Lung (tissue), 17 donors: ENCODE measurements at places on chromosomes 3 and 15. TPM values are rescaled to one million over a fixed set of nuclear protein-coding genes. Genes with fewer than 3 reads are reported as not detected.

Gene LXN
- total RNA-seq, result 32.3 TPM

DNA sequence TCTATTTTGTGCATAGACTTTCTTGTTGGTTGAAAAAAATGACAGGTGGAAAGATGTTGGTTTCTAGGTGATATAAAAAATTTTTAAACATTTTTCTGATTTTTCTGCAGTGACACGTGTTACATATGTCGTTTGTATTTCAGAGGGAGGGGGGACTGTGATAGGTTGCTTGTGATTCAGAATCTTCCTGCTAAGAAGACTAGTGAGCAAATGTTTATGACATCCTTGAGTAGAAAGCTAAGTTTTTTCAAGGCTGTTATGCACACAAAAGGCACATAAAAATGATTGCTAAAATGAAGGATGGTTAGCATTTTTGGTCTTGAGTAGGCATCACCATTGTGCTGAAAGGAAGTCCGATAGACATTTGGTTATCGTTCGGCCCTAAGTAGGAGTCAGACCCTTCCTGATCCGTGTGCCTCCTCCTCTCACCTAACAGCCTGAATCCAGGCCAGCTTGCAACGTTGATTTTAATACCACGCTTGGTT lies 1.5 kb downstream of the ZNF639 start:
- peak; percentile 58 for DNase-seq

DNA sequence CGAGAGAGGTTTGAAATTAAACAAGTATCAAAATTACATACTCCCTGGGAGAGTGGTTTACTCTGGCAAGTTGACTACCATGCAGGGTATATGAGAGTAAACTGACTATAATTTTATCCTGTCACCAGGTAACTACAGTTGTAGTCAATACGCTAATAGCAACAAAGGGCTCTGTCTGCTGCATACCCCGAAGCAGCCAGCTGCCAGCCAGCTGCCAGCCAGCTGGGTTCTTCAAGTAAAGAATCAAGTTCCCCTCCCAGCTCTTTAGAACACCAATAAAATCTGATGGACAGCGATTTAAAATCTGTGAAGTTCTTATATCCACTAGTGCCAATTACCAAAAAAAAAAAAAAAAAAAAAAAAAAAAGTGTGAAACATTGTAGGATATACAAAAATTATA lies 417.7 kb upstream of the CFAP20DC start:
- DNase-seq, result no peak

GRCh38 chr3:104907507-104907906 lies 459.2 kb upstream of the ALCAM start:
- DNase-seq, result no peak

Gene ZPLD1
- not detected for total RNA-seq

Gene MORC1
- total RNA-seq, result not detected

- DNase-seq, result no peak
Measured at GRCh38 chr3:190064112-190064511, 56.6 kb downstream of the P3H2 start.

DNA sequence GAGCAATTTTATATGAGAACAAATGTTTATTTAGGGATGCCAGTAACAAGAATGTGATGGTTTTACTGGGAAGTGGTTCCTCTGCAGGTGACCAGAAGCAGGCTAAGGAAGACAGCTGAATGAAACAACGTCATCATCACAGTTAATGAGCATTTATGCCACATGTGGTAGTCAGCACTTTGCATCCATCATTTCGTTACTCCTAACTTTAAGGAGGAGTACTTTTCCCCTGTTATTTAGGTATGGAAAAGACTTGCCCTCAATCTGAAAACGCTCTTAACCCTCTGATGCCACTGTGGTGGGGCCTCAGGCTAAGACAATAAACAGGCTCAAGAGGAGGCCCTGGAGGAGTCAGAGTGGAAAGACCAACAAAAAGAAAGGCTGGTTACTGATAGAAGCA lies 31.2 kb downstream of the INTS14 start:
- peak; percentile 22 for DNase-seq

DNA sequence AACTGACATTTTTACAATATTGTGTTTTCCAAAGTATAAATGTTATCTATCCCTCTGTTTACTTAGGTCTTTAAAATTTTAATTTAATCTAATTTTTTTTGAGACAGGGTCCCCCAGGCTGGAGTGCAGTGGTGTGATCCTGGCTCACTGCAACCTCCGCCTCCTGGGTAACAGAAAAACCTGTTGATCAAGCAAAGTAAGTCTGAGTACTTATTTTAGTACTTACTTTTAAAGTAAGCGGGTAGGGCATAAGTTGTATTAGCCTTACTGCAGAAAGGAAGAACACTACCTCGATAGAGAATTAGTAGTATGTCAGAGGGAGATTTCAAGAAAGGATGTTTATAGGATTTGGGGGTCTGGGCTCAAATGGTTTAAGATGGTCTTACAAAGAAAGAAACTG lies 11.9 kb upstream of the FEM1B start:
- no peak for DNase-seq

Gene TRA2B
- total RNA-seq, result 107 TPM

Gene ADGRG7
- not detected for total RNA-seq

DNA sequence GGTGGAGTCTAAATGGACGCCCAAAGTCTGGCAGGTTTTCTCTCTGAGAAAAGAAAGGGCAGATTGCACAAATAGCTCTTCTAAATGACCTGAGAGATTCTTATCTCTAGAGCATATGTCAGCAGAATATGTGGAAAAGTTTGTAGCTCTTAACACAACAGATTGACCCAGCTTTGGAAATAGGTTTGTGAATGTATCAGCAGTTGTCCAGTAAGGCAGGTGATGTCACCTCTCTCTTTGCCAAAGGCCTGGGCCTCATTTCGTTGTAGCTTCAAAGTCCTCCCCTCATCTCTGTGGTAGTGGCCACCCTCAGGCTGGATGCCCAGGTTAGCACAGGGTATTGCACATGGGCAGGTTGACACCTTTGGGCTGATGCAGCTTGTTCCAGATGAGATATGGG lies 36.0 kb downstream of the PDIA5 start:
- DNase-seq, result no peak

DNA sequence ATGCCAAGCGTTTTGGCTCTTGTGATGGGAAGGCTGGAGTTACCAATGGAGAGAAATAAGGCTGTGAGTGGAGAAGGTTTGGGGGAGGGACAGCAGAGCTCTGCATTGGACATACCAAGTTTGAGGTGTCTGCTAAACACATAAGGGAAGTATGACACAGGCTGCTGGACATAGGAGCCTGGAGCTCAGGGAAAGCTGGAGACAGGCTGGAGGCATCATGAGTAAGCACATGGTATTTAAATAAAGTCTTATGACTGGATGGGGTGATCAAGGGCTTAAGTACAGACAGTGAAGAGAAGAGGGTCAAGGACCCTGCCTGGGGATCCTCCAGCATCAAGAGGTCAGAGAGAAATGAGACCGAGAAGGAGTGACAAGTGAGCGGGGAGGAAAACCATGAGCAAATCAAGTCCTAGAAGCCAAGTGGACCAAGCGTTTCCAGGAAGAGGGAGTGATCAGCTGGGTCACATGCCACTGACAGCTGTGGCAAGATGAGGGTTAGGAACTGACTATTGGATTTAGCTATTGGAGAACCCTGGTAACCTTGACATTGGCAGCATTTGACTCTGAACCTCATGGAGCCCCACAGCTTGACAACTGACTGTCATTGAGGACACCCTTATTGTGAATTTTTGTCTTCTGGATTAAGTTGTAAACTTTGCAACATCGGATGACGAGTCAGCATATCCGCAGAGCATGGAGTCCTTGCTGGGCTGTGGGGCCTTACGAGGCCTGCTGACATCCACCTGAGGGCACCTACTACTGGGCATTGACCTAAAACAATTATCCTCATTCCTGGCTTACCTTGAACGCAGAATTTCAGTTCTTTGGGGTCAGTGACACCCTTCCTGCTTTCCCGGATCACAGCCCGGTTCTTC lies 78.7 kb upstream of the ETV5 start:
- no peak for DNase-seq

GRCh38 chr3:194772241-194773000 lies 86.7 kb downstream of the FAM43A start:
- DNase-seq, result no peak

GRCh38 chr3:167814441-167814951 lies 79.0 kb downstream of the SERPINI1 start:
- DNase-seq, result peak; percentile 68

DNA sequence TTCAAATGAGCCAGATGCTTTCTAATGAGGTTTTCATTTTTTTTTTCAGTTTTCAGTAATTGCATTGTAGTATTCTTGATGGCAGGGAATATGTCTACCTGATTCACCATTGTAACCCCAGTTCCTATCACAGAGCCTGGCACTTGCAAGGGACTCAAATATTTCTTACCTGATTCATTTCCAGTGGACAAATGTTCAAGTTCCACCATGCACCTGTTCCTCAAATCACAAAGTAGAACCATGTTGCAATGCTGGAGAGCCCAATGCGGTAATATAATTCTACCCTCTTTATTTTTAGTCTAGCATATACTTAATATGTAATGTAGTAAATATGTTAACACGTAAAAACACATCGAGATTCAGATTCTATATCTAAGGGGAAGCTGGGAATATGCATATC lies 722.6 kb downstream of the AGBL1 start:
- DNase-seq, result no peak

DNA sequence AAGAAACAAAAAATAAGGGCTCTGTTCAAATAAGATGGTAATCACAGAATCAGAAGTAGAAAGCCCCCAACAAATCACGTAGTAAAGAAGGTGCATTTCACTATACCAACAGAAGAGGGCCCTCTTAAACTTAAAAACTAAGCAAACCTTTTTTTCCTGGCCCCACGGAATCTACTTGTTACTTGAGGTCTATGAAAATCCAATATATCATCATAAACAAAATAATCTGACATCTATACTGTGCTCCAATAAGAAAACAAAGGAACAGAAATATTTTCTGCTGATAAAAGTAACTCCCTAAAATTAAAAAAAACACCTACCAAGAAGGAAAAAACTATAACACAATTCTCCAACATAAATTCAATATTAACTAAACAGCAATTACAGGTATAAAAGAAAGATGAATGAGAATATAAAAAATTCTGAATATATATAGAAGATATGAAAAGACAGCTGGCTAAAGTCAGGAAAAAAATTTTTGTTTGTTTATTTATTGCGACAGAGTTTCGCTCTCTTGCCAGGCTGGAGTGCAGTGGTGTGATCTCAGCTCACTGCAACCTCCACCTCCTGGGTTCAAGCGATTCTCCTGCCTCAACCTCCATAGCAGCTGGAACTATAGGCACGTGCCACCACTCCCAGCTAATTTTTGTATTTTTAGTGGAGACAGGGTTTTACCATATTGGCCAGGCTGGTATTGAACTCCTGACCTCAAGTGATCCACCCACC lies 81.8 kb downstream of the CLASP2 start:
- DNase-seq, result no peak

Gene XYLB
- 5.8 TPM for total RNA-seq
